ENCODE measurements at places on chromosomes 5 and 9.

DNA sequence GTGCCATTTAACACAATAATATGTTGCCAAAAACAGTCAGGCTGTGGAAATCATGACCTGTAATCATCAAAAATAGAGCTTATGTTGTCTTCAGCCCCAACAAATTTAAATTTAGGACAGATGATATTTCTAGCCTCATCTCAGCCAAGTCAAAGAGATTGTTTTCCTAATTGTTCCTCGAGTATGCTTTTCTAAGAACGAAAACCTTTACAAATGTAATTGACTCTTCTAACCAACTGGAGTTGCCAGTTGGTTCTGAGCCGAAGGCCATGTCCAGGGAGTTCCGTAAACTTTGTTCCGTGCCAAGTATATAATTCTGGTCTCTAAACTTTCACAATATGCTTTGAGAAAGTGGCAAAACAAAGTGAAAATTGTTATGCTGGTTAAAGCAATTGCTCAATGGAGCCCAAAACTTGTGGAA is 160.8 kb downstream of the CEMIP2 start:
- peak; percentile 4 for DNase-seq

GRCh38 chr9:120932086-120932823 is 5.7 kb upstream of the TRAF1 start:
- peak; percentile 34 for DNase-seq

DNA sequence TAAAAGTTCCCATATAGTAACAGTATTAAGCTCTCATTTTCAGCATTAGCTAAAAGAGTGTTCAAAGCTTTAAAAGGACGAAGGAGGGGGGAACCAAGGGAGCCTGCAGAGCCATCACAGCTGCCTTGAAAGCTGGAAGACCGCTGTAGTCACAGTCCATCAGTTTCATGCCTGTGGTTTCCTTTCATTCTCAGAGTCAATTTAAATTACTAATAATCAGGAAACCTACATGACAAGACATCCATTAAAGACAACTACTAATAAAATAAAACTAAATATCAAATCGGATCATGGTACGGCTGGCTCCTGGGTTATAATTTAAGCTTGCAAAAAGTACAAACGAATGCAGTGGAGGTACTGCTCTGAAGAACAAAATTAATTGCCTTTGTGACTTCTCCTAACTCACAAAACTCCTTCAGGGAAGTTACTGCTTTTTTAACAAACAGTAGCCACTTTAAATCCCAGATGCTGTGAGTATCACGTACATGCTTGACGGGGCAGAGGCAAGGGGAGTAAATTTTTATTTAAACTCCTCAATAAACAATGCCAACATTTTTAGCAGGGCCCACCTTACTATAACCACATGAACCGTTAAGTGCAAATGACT is 213.5 kb downstream of the DENND1A start:
- no peak for DNase-seq

DNA sequence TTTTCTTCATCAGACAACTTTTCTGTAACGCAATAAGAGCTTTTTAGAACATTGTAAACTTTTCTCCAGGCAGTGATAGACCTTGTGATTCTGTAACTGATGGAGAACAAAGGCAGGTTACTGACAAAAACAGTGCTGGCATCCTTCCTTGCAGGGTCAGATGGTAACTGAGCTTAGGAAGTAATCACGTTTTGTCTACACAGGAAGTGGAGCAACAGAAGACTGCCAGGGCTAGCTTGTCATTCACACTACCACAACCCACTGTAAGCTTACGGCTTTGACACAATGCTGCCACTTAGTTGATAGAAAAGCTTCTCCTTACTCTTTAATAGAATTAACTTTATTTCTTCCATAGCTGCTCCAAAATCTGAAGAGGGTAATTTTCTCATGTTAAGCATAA is 46.8 kb downstream of the FBN2 start:
- no peak for DNase-seq

DNA sequence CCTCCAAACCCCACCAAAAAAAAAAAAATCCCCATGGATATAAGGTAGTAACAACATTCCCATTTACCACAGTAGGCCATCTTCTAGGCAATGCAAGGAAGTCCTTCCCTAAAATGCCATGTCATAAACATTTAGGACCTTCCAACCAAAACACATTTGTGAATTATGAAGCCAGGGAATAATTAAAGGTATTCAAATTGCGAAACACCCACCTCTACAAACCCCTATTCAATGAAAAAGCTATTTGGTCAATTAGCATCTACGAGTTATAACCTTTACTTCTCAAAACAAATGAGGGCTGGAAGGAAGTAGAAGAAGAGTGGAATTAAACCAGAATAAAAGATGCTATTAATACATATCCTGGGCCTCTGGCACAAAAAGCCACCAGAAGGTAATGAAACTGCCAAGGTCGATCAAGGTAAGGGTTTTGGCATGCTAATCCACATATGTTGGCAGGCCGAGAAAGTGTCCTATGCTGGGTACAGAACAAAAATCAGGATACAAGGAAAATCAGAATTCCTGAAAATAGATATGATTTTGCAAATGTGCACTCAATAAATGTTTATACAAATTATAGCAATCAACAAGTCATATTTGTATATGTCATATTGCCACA is 47.7 kb downstream of the MTMR12 start:
- peak; percentile 97 for DNase-seq

GRCh38 chr9:14323985-14324650 is 10.2 kb upstream of the NFIB start:
- DNase-seq: no peak

DNA sequence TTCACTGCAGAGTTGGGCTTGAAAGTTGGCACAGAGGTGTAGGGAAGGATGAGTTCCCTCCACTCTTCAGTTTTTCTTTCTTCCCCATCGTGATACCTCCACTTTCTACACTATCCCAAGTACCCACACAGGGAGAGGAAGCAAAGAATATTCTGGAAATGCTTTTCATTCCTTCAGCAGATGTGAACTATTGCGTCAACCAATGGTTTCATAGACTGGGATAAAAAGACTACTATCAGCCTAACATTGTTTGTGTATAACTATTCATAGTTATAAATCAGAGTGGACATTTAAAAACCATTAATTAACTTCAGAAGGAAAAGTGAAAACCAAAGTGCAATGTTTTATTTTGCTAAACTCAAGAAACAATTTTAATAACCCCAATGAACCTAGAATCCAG is 63.6 kb upstream of the MAMDC2 start:
- DNase-seq: no peak

DNA sequence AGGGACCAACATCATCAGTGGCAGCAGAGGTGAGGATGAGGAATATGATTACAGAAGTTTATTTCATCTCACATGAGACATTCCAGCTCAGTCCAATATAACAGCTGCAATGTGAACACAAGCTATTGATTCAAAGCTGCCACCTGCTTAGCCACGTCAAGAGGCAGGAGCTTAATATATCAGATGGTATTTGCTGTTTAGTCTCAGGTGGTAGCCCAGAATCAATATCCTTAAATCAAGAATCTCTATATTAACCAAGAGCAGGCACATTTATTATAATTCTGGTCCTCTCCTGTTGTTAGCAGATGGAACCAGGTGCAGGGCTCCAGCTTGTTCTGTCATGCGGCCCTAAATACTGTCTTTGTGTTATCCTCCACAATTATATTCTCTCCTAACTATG is 431.6 kb downstream of the ICE1 start:
- no peak for DNase-seq

- DNase-seq: no peak
Observed at GRCh38 chr5:585556-585955, 26.6 kb upstream of the CEP72 start.

DNA sequence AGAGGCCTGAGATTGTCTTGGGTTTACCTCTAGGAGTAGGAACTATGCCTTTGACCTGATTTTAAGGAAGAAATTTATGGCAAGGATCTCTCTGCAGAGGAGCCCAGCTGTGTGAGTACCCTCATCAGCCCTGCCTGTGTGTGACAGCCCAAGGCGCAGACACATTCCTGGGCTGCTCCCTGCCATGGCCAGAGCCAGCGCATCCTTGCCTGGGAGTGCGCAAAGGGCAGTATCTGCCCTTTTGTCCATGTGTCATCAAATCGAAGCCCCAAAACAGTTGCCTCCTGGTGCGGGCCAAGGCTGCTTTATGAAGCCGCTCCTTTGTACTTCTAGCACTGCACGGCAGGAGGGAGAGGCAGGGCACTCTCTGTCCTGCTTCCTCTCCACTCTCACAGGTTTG is 51.9 kb downstream of the PRRT1B start:
- DNase-seq: no peak

- DNase-seq: peak; percentile 56
Observed at GRCh38 chr5:173764332-173765028, 123.7 kb upstream of the CPEB4 start.

GRCh38 chr5:157502143-157502647 is 42.2 kb downstream of the NIPAL4 start:
- DNase-seq: no peak

DNA sequence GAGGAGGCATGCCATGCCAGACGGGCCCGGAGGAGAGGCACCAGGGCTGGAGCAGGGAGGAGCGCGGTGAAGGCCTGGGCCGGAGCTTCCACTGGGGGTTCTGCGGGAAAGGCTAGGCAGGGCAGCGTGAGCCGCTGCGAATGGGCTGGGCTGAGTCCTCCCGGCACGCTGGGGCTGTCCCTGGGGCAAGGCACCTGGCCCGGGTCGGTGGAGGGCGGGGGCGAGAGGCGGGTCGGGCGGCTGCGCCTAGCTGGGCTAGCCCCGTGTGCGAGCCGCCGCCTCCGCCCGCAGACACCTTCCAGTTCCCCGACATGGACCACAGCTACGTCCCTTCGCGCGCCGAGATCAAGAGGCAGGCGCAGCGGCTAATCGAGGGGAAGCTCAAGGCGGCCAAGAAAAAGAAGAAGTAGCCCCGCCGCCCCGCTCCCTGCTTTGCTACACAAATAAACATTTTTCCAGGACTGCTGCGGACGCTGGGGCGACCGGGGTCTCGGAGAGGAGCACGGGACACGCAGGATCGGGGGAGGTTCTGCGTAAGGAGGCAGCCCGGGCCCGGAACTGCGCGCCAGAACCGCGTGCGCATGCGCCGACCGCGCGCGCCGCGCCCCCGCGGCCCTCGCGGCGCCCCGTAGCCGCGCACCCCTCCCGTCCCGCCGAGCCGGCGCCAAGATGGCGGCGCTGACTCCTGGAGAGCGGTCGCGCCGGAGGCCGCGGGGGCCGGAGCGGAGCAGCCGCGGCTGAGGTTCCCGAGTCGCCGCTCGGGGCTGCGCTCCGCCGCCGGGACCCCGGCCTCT is at the start of gene RABL6:
Gene RABL6 (plus strand): TSS at position 668 of the 794 bp plus-strand sequence. CDS start 249 bp downstream, outside the sequence.
- DNase-seq: peak; percentile 54

- no peak for DNase-seq
Observed at GRCh38 chr9:111909444-111909843, 12.8 kb downstream of the UGCG start.

- DNase-seq: no peak
Observed at GRCh38 chr9:22114956-22115355, 105.9 kb upstream of the CDKN2B start.

DNA sequence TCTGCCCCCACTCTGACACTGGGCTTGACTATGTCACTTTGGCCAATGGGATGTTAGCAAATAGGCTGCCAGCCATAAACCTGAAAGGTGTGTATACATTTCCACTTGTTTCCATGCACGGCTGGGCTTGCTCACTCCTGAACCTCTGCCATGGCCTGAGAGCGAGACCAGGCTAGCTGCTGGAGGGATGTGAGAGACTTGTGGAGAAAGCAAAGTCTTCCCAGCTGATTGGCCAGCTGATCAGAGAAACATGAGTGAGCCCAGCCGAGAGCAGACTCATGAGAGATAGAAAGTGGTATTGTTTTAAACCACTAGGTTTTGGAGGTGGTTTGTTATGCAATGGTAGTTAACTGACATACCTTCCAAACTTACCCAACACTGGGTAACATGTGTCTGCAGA is 13.9 kb downstream of the FAM193B start:
- no peak for DNase-seq

DNA sequence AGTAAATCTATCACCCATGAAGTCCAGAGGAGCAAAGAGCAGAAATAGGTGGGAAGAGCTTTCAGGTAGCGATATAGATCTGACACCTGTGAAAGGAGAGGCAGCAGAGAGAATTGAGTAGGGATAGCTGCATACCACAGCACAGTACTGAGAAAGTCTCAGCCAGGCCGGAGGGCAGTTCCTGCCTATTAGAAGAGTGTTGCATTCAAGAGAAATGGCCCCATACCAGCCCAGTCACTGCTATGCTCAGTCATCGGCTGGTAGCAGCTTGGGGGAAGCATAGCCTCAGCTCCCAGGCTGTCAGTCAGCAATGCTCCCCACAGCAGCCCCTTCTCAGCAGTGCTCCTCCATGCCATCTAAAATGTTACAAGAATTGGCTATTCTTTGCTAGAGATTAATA is 285.1 kb upstream of the CDH6 start:
- DNase-seq: no peak

DNA sequence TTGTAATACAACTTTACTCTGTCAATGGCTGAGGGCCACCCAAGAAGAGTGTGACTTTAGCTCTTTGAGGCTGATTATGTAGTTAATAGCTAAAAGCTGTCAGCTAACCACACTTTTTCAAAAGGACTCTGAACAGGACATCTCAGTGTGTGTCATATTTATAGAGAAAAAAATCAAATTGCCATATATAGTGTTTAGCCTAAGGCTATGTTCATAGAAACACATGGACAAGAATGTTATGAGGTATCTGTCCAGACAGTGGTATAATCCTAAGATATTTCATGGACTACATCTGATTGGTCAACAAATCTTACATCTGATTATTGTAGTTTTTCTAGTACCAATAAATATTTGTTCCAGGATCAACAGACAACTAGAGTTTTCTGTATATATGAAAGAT is 42.1 kb upstream of the CDH18 start:
- no peak for DNase-seq

DNA sequence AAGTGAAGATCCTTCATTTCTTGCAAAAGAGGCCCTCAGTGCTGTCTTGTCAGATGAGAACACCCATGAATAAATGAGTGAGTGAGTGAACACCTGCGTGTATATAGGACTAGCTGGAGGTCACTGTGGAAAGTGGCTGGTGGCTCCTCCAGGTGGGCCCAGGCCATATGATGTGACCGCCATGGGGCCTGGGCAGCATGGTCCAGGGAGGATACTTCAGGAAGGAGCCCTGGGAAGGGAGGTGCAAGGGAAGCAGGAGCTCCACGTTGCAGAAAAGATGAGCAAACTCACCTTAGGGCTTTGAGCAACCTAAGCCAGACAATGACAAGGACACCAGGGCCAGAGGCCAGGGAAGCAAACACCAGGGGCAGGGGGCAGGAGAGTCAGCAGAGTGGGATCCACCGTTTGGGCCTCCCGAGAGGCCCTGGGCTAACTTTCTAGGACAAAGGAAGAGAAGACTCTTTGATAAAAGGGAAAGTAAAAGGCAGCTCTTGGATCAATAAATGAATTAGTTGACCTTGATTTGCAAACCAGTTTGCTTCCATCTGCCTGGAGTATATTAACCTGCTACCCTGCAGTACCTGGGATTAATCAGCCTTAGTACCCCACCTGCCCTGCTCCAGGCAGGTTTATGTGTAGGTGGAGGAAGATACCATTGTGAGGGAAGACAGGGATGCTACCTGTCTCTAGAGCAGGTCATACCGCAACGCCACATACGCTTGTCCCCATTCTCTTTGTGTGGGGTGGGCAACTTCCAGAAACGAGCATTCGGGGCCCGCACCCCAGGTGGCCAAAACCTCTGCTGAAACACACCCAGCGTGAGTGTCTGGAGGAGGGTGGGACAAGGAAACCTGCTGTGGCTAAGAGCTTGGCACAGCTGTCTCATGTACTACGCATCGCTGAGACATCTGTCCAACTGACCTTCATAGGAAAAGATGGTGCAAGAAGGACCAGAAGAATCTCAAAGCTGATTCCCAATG is 51.4 kb upstream of the OLFM1 start:
- no peak for DNase-seq

All from cerebellar cortex (tissue), 1 donor.